ENCODE measurements at places on chromosomes 7 and 10.
A peak's percentile ranks its signal among the peaks of the same experiment; 100 is the strongest.

DNA sequence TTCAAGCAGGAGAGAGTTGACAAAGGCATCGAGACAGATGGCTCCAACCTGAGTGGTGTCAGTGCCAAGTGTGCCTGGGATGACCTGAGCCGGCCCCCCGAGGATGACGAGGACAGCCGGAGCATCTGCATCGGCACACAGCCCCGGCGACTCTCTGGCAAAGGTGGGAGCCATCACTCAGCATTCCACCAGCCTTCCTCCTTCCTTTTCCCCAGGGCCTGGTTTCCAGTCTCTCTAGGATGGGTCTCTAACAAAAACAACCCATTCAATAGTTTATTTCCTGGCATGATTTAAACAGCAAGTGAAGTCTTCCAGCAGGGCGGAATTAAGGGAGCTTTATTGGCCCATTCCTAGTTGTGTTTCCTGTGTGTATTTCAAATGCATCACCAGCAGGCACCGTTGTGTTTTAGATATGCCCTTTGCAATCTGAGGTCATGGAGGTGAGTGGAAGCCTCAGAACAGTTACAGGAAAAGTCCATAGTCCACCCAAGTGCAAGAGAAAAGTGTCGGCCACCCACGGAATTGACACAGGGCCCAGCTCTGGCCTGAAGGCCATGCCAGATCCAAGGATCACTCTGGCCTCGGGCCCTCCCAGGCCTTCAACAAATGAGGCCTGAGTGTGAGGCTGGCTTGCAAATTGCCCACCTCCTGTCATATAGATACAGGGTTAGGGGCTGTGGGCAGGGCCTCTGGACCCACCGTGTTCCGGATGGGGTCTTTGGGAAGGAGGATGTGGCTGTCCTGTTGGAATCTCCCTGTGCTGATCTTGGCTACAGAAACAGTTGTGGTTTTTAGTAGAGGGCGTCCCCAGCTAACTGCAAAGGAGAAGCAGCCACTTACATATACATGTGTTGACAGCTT, 46.9 kb upstream of the TRIM8 start:
- DNase-seq: no peak

- DNase-seq: peak; percentile 21
Measured at GRCh38 chr10:51425431-51425830, 274.0 kb downstream of the CSTF2T start.

DNA sequence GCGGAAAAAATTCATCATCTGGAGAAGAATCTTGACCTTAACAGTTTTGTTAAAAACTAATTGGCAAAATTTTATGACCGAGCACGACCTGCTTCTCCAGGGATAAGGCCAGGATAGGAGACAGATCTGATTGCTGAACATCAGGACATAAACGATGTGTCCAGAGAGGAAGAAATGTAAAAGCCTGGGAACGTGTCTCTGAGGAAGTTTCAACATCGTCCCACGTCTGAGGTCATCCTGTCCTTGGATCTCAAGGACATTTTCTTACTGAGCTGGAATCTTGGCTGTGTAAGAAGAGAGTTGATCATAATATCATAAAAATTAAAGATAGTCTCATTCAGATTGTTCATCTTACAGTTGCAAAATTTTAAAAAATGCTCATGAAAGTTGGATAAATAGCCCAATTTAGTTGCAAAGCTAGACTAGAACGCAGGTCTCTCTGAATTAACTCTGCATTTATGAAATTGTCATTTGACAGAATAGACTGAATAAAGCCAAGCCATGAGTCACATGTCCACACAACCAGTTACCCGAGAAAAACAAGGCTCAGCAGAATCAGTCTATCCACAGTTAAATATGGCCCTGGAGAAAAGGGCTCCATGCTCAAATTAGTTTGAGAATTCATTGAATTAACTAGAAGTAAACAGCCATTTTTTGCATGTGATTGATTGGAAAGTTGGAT, 120.0 kb upstream of the EGFR start:
- DNase-seq: no peak

DNA sequence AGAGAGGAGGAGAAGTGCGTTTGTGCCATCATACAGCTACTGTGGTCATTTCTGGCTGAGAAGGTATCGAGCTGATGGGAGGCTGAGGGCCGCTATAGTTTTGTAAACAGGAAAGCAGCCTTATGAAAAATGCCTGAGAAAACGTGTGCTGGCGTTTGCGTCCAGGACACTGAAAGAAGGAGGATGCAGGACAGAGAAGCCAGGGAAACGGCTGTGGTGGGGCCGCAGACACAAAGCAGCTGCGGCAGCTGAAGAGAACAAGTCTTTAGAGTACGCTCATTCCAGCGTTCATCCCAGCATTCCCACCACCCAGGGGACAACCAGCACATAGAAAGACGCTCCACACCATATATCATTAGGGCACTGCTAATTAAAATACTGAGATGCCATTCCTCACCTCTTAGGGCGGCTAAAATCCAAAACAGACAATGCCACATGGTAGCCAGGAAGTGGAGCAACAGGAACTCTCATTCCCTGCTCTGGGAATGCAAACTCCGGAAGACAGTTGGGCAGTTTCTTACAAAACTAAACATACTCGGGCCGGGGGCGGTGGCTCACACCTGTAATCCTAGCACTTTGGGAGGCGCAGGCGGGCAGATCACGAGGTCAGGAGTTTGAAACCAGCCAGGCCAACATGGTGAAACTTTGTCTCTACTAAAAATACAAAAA, 18.4 kb downstream of the GNA12 start:
- DNase-seq: no peak

DNA sequence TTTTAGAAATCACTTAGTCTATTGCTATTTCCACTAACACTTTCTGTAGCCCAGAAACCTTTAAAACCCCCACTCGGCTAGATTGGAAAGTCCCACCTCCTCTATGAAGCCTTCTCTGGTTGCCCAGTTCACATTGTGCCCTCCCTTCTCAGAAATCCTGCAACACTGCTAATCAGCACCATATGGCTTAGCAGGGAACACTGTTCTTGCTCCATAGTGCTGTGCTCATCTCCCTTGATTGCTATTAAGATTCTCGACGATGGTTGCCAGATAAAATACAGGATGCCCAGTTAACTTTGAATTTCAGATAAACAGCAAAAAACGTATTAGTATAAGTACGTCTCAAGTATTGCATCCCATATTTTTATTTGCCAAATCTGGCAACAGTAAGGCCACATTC, 40.1 kb upstream of the XPNPEP1 start:
- DNase-seq: peak; percentile 83

DNA sequence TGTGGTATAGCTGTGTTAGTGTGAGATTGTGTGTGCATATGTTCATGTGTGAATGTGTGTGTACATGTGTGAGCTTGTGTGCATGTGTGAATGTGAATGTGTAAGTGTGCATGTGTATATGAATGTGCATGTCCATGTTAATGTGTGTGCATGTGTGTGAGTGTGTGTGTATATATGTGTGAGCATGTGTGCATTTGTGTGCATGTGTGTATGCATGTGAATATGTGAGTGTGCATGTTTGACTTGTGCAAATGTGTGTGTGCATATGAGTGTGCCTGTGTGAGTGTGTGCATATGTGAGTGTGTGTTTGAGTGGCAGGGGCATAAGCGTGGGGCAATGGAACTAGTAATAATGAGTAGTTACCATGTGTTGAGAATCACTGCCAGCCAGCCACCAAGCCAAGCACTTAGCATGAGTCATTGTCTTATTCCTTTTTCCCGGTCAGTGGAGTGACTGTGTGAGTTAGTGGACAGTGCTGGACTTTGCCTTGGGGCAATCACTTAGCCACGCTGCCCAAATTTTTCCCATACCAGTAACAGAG, 46.3 kb upstream of the SHH start:
- no peak for DNase-seq

DNA sequence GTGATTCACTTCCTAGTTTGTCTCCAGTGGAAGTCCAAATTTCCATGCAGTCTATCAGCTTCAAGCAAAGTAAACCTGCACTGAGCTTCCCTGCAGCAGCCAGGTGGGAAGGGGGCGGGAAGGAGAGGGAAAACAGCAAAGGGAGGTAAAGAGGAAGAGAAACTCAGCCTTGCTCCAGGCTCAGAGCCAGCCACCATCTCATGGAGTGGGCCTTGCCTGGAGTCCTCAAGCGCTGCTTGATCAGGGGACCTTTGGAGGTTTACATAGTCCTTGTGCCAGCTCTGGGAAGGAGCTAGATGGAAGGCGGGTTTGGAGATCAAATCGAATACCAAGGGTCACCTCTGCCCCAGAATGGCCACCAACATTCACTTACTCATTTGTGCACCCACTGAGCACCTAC, 7.4 kb downstream of the CRTAC1 start:
- no peak for DNase-seq

GRCh38 chr10:655184-655583, 34.3 kb downstream of the DIP2C start:
- DNase-seq: no peak

- no peak for DNase-seq
Measured at GRCh38 chr7:83769407-83769806, 120.5 kb upstream of the SEMA3E start.

Measured in brain pericyte (primary cell).